ENCODE measurements at places on chromosomes 12 and 14.

GRCh38 chr14:68945585-68946488 is 33.3 kb downstream of the ACTN1 start:
- no peak for DNase-seq

DNA sequence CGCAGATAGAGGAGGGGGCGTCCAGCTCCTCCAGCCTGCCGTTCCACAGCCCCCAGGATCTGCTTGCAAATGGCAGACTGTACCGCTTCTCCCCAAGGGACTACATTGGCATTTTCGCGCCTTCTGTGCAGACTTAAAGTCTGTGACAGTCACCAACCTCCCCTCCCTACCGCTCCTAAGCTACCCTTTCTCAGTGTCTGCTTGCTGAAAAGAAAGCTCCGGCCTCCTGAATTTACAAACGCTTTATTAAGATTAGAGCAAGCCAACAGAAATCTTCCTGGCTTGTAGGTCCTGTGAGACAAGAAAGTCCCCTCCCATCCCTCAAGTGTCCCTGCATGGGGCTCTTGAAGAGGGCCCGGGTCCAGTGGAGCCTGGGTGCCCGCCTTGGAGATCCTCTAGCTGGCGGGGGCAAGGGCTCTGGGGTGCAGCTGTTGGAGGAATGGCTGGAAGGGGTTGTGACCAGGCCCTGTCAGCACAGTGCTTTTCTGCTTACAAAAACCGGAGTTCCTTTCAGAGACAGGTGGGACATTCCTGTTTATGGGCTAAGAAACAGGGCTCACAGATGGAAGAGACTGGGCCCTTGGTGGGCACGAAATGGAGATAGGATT is 2.8 kb upstream of the DLK1 start:
- no peak for DNase-seq

DNA sequence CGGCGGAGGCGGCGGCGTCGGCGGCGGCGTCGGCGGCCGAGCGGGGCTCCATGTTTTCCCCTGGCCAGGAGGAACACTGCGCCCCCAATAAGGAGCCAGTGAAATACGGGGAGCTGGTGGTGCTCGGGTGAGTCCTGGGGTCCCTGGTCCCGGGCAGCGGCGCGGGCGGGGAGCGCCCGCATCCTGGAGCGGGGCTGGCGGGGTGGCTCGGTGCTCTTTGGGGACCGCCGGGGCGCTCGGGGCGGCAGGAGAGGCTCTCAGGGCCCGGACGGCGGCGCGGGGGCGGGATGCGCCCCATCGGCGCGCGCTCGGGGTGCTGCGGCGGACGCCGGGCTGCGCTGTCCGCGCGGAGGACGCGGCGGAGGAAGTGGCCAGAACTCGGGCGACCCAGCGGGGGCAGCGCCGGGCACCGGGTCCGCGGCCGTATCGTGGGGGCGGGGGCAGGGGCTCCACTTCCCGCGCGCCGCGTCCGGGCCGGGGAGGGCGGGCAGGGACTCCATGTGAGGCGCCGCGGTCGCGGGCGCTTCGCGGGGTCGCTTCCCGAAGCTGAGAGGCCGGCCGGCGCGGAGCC is 485 bp downstream of the PELI2 start:
- peak; percentile 43 for DNase-seq

DNA sequence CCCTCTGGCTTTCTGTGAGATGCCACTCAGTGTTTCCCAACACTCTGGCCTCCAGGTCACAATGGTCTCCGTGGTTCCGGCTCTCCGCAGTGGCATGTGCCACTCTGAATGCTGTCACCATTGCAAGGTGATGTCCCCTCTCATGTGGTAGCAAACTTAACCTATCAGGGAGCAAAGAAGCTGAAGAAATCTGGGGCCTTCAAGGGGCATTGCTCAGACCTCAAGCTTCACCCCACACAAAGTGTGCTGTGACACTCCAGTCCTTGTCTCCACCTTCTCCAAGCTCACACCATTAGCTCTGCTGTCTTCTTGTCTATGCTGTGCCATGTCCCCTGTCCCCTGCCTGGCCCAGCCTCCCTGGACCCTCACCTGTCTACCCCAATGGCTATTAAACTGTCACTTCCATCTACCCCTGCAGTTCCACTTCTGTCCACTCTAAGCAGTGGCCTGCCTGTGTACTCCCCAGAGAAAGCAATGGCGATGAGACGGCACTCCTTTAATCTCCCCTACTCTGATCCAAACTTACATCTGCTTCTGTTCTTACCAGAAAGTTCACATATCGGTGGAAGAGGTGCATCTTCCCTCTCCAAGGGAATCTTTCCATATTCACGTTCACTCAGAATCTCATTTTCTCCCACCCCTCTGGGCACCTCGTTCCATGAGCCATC is 93.7 kb downstream of the DHRS2 start:
- DNase-seq, result no peak

DNA sequence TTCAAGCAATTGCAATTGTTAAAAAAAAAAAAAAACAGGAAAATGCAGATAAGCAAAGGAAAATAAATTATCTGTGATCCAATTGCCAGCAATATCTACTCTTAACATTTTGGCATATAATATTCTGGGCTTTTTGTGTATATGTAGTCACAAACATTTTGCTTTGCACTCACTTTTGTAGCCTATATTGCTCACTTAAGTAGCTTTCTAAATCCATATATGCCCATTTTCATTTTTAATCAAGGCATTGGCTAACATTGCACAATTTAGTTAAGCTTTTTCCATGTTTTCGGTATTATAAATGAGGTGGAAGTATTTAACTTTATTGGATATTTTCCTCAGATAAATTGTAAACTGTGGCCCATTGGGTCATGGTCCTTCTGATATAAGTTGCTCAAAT is 466.3 kb upstream of the ATP2B1 start:
- no peak for DNase-seq

DNA sequence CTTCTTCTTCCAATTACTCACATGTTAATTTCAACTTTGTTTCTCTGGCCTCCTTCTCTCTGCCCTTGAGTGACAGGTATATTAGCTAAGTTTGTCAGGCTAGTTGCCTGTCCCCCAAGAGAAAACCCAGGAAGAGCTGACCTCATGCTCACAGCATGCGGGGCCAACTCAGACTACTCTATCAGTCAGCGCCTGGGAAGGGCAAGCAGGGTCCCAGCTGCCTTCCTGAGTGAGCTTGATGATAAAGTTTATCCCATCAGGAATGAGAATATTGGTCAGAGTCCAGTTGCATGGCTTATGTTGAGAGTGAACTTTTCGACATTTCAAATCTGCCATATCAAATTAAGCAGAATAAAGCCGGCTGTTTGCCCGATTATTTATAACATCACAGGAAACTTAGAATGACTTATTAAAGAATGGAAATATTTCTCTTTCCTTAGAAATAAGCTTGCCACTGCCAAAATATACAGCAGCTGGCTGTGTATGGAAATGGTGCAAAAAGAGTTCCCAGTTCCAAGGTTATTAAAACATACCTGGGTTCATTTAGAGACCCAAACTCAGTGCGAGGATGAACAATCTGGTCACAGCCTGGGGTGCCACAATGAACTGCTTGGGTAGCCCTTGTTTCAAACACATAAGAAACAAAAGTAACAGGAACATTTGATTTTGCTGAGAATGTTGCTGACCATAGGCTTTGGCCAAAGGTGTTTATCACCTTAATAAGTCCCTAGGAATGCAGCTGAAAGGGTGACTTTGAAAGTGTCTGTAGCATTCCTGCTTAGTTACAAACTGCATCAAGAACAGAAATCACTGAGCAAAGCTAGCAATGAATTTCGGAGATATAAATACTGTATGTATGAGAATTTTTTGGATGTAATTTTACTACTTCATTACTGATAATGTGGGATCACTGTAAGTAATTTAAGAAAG is 1553.8 kb upstream of the FLRT2 start:
- DNase-seq, result no peak

DNA sequence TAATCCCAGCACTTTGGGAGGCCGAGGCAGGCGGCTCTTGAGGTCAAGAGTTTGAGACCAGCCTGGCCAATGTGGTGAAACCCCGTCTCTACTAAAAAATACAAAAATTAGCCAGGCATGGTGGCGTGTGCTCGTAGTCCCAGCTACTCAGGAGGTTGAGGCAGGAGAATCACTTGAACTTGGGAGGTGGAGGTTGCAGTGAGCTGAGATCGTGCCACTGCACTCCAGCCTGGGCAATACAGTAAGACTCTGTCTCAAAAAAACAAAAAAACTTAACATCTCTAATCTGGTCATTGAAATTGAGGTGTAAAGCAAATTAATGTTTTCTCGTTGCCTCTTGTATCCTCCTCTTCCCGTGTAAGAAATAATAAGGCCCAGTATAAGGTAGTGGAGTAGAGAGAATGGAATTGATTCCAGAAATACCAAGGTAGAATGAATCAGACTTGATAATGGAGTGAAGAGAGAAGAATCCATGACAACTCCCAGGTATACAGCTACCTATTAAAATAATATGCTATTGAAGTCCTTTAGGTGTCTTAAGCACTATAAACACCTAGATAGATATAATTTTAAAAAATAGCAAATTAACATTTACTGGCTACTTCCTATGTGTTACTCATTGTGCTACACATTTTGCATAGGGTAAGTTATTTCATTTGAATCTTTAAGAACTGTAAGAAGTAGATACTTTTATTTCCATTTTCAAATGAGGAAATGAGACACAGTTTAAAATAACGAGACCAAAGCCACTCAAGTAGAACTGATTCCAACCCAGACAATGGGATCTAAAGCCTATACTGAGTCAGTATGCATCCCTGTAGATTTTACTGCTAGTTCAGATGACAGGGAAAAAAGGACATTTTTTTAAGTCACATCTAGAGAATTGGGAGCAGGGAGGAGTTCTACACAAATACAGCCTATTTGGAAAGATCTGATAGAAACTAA is 23.2 kb downstream of the RAP1B start:
- DNase-seq, result no peak

- no peak for DNase-seq
Observed at GRCh38 chr12:88634008-88634407, 53.7 kb upstream of the KITLG start.

DNA sequence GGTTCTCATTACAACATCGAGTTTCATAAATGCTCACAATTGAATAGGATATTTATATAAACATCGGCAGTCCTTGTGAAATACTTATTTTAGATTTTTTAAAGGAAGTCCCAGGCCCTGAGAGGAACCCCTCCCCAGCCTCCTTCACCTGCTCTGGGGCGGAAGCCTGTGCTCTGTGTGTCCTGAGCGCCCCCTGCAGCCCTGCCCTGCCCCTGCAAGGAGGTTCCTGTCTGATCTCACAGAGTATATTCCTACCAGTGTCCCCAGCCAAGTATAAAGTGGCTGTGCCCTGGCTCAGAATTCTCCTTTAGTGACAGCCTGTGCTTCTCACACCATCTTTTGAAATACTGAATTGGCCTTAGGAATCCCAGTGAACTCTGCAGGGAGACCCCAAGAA is 659.5 kb downstream of the TMEM121 start:
- peak; percentile 42 for DNase-seq

GRCh38 chr12:63064080-63064479 is 86.9 kb downstream of the AVPR1A start:
- no peak for DNase-seq

DNA sequence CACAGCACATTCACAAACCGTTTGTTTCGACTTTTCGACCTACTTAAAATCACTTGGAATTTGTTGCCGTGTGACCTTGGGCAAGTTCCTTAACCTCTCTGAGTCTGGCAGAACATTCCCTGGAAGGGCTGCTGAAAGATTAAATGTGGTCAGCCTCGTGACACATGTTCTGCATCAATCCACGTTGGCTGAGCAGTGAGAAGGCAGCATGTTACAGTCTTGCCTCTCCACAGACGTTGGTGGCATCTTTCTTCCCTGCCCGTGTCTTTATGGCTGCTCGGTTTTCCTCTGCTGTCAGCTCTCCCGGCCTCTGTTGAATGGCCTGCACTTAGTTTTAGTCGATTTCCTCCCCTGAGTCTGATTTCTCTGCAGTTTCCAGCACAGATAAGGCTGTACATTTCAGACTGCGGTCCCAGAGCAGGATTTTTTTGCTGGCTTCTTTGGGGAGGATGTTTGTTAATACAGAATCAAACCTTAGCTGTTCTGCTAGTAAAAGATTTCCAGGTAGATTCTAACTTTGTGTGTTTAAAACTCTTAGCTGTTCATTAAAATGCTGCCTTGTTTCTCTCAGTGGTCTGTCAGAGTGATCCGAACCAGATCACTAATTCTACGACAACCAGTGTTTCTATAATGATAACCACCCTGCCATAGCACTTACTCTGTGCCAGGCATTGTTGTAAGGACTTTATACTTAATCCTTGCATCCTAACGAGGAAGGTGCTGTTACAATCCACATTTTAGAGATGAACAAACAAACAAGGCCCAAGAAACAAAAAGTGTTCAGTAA is 217.1 kb downstream of the CHST11 start:
- no peak for DNase-seq

DNA sequence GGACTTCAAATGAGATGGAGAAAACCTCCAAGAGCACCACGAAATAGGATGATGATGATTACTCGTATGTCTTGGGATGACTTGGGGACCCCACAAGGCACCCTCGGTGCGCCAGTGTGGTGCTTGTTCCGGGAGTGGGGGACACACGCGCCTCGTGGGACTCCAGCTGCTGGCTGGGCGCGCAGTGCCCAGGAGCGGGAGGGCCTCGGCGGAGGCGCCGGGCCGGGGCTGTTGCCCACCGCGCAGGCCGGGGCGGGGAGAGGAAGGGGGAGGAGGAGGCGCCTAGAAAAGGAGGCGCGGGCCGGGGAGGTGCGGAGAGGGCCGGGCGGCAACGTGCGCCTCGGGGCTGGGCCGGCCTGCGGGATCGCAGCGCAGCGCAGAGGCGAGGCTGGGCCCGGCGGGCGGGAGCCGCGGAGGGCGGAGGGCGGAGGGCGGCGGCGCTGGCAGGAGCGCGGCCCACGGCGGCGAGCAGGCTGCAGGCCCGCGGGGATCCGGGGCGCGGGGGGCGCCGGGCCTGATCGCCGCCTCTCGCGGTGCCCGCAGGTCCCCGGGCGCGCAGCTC is at the start of gene RFLNA:
Gene RFLNA (plus strand): TSS at position 314 of the 562 bp plus-strand sequence. CDS start 337 bp downstream, outside the sequence.
- DNase-seq, result no peak

DNA sequence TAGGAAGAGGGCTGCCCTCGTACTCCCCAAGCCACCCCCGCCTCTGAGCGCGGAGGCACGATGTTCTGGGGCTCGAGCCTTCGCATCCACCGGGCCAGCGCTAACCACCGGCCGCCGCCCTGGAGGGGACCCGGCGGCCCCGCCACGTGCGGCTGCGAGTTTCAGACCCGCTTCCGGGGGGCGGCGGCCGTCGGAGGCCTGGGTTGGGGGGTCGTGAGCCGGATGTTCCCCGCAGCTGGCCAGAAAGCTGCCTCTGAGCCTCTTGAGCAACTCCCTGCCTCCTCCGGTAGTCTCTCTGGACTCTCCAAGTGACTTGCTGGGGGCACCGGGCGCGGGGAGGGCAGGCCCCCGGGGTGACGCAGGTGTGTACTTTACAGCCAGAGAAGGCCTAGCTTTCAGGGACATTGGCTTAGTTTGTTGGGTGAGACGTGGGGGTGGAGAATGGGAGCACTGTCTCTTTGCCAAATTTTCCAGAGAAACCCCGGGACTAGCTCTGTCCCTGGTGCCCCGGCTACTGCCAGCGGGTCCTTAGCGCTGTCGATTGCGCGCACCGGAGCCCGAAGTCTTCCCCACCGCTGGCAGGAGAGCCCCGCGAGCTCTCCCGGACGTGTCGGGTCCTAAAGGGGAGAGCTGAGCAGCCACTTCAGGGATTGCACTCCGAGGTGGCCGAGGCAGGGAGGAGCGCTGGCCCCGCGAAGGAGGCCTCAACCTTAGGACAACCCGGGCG is 15.6 kb downstream of the OTX2 start:
- no peak for DNase-seq
